ENCODE measurements at places on chromosomes 7 and 10.
A peak's percentile ranks its signal among the peaks of the same experiment; 100 is the strongest.

- no peak for DNase-seq
Measured at GRCh38 chr10:100311298-100311697, 18.7 kb downstream of the PKD2L1 start.

DNA sequence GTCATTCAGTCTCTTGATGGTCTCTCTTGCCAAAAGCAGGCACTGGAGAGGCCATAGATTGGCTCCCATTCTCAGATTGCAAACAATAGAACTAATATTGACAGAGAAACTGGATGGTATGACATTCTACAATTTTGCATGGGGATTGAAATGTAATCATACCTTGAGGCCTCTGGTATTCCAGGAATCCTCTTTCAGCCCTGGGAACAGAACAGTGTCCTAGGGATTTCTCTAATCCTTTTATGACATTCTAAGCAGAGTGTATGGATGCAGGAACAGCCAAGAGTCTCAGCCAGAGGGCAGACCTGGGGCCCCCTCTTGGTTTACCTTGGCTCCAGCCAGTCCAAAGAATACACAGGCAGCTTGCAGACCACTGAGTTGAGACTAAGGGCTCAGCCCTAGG is 206.4 kb downstream of the KCNMA1 start:
- DNase-seq: no peak

DNA sequence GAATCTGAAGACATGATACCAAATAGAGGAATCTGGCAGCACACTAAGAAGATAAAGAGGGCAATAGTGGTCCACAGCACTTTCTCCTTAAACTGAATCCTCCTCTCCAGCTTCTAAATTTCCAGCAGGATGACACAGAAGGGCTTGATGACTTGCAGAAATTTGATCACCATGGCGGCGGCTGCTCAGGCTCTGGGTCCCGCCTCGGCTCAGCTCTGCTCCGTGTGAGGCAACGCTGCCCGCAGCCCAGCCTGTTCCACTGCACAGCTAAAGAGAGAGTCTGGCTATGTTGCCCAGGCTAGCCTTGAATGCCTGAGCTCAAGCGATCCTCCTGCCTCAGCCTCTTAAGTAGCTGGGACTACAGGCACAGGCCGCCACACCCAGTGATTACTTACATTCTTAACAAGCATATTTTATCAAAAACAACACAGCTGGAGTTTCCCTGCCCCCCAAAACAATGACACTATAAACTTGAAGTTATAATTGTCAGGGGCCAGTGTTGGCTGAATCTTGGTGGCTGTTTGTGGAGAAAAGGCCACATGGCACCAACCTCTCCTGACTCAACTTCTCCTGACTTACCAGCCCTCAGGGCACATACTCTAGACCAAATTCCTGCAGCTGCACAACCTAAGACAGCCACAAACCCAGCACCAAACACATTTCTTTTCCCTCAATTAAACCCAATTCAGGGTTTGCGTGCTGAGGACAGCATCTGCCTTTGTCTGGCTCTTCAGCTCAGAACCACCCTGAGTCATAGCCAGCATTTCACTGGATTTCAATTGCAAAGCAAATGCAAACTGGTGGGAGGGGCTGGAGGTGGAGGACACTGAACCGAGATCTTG is 11.6 kb upstream of the TNPO3 start:
- no peak for DNase-seq

DNA sequence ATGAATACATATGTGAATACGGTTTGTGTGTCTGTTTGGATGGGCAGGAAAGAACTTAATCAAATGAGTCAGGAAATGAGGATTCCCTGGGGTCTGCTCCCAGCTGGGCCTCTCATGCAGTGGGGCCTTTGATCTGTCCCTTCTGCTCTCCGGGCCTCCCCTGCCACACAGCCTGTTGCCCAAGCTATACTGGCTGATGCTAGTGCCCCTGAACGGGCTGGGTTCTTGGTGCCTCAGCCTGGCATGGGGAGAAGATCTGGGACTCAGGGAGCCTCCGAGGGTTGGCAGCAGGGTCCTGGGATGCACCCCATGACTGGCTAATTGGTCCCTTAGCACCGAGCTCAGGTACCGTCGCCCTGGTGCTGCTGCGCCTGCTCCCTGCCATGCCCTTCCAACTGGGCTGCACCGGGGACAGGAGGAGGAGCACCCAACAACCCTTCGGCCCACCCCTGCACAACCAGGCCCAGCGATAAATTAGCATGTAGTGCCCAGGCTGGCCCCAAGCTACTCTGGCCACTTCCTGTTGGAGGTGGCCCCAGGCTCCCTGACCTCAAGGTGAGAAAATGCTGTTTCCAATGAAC is 59.9 kb upstream of the DUSP5 start:
- no peak for DNase-seq

DNA sequence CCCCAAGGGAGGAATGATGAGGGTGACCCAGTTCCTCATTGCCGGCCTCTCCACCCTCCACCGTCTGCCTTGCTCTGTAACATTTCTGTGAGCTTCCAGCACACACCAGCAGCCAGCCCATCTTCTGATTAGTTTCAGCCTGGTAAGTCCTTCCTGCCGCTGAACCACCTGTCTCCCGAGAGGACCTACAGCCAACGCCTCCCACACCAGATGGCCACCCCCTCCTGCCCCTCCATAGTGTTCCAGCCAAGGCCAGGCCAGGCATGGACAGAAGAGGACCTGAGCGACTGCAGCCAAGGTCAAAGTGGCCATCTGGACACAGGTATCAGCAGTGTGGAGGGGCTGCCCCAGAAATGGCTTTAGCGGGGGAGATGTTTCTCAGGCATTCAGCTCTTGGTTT is 170.7 kb upstream of the CTBP2 start:
- no peak for DNase-seq

GRCh38 chr7:123977081-123977480 is 52.0 kb downstream of the SPAM1 start:
- DNase-seq: no peak

- DNase-seq: no peak
Measured at GRCh38 chr10:110858297-110858934, 13.3 kb upstream of the PDCD4 start.

GRCh38 chr7:138325434-138325833 is 134.6 kb upstream of the TRIM24 start:
- no peak for DNase-seq

- no peak for DNase-seq
Measured at GRCh38 chr10:50552308-50552707, 71.4 kb downstream of the SGMS1 start.

DNA sequence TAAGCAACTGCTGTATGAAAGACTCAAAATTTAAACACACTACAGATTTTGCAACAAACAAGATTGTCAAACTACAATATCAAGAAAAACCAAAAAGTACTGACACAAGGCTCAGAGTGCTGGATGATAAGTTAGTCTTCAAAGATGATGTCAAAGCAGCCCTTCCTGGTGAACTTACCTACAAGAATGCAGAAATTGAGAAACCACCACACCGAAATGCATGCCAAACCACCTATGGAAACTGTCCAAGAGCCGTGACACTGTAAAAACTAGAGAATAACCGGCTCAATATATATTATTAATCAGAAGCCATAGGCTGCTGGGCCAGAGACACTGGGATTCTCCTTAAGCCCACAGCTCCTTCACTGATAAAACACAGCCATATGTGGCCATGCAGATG is 25.3 kb downstream of the DENND11 start:
- no peak for DNase-seq

- peak; percentile 52 for DNase-seq
Measured at GRCh38 chr7:130896898-130897514, 163.0 kb upstream of the KLF14 start.

DNA sequence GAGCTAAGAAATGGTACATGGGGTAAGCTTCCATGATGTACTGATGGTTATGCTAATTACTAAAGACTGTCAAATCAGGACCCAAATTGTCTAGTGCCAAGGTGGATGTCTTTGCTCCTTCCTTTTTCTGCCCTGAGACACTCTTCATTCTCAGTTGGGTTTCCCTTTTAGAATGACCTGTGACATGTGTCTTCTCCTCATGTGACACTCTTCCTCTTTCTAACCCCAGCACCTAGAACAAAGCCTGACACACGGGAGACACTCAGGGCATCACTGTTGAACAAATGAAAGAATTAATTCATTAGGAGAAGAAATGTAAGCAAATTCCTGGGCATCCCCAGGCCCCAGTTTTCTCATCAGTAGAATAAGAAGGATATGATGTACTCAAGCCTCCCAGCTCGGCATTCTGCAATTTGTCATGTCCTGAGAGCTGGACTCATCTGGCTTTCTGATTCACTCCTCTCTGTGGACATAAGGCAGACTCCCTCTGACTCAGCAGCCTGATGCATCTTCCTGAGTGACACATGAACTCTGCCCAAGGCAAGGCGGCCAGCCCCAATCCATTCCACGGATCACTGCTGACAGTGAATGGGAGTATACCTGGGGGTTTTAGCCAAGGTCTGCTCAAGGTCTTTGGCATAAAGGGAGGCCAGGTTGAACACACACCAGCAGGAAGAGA is 473.8 kb downstream of the KCNMA1 start:
- no peak for DNase-seq

DNA sequence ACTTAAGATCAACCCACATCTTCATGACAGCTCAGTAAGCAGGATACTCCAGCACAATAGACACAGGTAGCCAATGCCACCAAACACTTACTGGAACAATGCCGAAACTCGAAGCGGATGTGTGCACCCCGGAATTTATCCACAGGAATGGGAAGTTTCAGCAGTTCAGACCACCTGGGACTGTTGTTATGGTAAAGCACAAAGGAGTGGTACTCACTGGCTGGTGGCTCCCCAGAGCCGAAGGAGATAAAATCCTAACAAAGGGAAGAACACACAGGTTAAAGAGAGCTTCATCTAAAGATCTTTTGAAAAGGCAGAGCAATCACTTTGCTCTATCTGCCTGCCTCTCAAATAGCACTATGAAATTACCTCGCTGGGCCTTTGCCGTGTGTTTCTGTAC is 305.9 kb downstream of the DOCK4 start:
- DNase-seq: no peak

GRCh38 chr10:44958898-44959246 is 730 bp upstream of the RASSF4 start:
- DNase-seq: no peak

DNA sequence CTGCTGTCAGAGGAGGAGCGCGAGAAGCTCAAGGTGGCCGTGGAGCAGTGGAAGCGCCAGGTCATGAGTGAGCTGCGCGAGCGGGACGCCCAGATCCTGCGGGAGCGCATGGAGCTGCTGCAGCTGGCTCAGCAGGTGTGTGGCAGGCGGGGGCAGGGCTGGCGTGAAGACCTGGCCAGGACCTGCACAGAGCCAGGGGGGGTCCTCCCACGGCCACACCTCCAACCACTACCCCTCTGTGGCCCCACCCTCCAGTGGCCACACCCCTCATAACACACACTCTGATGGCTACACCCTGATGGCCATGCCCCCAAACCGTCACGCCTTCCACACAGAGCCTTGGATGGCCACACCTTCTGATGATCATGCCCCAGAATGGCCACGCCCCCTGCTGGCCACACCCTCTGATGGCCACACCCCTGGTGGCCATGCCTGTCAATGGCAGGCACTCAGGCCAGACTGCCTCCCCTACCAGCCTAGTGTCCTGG is 23.4 kb upstream of the DPYSL4 start:
- DNase-seq: peak; percentile 75

- no peak for DNase-seq
Measured at GRCh38 chr7:141974831-141975230, 1.3 kb upstream of the TAS2R38 start.

GRCh38 chr7:55308186-55308929 is 56.8 kb upstream of the LANCL2 start:
- no peak for DNase-seq

- DNase-seq: no peak
Measured at GRCh38 chr7:10192074-10192473, 781.6 kb upstream of the PHF14 start.

DNA sequence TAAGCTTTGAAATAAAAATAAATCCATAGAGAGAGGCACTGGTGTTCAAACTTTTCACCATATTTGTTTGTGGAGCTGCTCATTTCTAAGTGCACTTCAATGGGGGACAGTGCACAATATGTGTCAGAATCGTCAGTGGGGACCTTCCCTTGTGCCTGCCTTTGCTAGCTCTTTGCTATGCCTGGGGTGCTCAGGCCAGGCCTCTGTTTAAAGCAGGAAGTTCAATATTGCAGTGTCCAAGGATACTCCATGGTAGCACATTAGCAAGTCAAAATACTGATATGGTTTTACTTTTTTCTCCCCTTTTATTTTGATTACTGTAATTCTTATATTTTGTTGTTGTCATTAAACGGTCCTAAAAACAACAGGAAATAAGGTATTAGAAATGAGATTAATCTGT is 113.4 kb downstream of the POU6F2 start:
- no peak for DNase-seq

GRCh38 chr10:69492746-69493462 is 41.6 kb downstream of the TSPAN15 start:
- no peak for DNase-seq

DNA sequence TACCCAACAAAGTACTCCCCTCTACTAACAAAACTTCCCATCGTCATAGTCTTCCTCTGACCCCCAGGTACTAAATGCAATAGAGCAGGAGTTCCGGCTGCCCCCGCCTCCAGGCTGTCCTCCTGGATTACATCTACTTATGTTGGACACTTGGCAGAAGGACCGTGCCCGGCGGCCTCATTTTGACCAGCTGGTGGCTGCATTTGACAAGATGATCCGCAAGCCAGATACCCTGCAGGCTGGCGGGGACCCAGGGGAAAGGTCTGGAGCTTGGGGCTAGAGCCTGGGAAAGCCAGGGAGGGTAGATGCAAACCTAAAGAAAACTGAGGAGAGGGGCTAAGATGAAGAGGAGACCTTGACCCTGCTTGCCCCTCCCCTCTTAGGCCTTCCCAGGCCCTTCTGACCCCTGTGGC is 15.3 kb downstream of the EPHB6 start:
- DNase-seq: no peak

DNA sequence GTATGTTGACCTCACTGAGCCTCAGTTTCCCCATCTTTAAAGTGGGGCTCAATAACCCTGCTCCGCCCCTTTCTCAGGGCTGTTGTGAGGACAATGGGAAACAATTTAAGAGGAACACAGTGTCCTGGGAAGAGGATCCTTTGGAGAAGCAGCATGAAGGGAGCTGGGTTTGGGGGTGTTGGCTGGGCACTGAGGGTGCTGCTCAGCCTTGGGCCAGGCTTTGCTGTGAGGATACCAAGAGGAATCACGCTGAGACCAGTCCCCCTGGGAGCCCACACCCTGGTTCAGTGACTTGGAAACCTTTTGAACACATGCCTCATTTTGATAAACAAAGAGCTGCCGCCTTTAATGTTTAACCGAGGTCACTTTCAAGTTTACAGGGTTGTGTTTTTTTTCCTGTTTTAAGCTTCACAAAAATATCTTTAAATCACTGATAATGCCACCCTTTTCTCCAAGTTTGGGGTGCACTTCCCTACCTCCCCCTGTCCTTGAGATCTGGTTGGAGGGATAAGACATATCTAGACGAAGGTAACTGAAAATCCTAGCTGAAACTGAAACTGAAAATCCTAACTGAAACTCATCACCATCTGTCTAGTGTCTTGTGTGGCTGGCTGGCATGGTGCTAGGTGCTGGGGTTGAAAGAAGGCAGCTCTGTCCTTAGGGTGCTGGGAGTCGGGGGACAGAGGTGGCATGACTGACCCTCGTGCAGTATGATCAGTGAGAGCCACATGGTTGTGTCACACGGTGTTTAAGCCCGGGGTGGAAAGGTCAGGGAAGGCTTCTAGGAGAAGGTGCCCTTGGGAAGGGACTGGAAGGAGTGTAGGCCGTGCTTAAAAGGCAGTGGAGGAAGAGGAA is 27.7 kb downstream of the ZNF775 start:
- peak; percentile 62 for DNase-seq

GRCh38 chr7:105600720-105601550 is 19.6 kb upstream of the EFCAB10 start:
- no peak for DNase-seq

GRCh38 chr10:123146894-123147634 is 872 bp upstream of the HMX2 start:
- DNase-seq: no peak
